ENCODE measurements at places on chromosomes 11 and 22.

GRCh38 chr22:20128902-20129746, 2.5 kb upstream of the ZDHHC8 start:
- no peak for DNase-seq

DNA sequence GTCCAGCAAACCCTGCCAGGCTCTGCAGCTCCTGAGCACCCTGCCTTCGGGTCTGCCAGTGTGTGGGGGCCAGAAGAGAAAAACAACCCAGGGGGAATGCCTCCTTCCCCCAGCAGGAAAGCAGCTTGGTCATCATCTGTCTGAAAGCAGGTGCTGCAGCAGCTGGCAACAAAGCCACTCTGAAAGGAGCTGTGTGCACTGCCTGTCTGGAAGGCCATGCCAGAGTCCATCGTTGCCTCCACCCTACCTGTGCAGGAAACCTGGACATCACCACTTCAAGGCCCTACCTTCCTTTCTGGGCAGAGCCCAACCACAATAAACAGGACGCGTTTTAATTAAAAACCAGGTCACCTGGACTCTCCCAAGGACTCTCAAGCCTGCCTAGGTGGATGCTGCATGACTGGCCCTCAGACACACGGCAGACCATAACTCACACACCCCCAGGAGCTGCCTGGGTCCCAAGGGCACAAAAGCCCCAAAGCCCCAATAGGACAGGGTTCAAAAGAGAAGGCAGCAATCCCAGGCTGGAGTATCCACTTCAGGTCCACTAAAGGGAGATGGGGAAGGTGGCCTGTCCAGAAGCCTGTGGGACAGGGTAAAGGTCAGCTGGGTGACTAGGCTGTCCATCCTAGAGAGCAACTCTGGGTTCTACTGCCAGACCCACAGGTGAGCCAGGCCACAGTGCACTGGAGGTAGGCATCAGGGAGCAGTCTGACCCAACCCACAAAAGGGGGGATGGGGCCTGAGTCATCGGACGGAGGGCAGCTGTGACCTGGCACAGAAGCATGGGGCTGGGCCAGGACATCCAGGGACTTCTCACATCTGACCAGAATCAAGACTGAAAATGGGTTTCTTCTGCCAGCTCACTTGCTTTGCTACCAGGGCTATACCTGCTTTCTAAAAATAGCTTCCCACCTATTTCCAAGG, 6.1 kb downstream of the GNB1L start:
- no peak for DNase-seq

- no peak for DNase-seq
Measured at GRCh38 chr22:33347002-33347401, 288.8 kb upstream of the SYN3 start.

DNA sequence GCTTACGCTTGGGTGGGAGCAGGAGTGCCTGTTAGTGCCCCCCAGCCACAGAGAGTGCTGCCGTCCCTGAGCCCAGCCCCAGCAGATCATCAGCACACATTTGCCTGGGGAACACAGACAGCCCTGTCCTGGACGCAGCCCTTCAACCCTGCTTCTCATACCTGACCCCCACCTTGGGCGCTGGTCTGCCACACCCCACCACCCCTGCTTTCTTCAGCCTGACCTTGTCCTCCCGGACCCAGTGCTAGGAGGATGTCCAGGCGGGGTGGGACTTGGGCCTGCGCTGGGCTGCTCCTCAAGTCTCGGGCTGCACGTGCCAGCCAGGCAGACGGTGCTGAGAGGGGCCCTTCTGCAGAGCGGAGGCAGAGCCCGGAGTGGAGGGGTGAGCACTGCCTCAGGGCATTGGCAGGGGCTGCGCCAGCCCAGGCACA, 119.2 kb downstream of the KCNQ1OT1 start:
- DNase-seq, result peak; percentile 59

DNA sequence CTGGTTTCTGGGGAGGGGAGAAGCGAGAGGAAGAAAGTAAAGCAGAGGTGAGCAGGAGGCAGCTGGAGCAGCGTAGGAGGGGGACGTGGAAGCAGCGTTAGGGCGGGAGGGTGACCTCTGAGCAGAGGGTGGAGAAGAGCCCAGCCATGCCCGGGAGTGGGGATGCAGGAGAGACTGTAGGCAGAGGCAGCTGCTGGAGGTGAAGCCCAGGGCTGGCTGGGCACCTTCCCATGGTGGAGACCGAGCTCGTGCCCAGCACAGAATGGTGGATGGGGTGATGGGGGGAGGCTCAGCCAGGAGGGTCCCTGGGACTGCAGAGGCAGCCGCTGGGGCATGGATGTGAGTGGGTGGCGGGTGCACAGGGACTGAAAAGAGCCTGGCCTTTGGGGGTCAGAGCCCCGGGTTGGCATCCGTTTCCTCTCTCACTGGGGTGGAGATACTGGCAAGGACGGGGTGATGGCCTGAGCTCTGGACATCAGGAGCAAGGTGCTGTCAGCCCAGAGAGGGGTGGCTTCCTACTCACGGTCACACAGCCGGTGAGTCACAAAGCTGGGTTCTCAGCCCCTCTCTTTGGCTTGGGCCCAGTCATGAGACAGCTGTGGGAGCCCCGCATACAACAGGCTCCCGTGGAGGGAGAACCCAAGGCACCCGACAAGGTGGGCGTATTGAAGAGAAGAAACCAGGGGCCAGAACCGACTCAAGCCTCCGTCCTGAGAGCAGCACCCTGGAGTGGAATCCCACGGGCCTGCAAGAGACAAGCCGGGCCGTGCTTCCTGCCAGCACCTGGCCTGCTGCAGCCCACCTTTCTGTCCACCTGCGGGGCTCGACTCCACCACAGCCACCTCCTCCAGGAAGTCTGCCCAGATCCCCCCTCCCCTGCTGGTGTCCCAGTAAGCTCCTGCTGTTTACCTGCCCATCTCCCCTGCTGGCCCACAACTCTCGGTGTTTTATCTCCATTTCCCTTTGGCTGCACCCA, 45.8 kb upstream of the FGF3 start:
- peak; percentile 59 for DNase-seq

GRCh38 chr22:44605486-44605885, 96.5 kb upstream of the PRR5 start:
- no peak for DNase-seq

- no peak for DNase-seq
Measured at GRCh38 chr22:25777870-25778269, 35.9 kb downstream of the MYO18B start.

DNA sequence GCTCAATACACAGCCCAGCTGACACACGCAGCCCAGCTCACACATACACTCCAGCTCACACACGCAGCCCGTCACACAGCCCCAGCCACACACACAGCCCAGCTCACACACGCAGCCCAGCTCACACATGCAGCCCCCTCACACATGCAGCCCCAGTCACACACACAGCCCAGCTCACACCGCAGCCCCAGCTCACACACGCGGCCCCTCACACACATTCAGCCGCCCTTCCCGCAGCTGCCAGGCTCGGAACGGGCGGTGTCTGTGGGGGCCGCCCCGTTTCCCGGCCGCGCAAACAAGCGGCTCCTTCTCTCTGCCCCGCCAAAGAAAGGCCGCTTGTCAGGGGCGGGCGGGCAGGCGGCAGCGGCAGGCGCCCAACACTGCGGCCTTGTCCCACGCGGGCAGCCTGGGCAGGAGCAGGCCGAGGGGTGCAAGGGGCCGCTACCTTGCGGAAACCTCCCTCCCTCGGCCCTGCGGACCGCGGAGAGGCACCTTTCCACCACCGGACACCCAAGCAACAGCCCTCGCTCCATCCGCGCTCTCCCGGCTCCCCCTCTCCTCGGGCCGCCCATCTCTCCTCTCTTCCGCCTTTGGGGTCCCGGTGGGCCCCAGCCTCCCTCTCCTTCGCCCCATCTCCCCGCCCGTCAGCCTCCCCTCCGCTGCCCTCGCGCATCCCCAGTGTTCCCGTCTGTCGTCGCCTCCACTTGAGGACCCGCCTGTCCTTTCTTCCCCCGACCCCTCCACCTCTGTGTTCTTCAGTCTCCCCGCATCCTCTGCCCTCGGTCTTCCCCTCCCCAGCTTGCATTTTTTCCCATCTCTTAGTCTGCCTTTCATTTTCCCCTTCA, 2.2 kb downstream of the PHLDB1 start:
- no peak for DNase-seq

GRCh38 chr11:2203440-2204259, 32.0 kb upstream of the TH start:
- peak; percentile 15 for DNase-seq

GRCh38 chr11:86438685-86439084, 64.0 kb downstream of the CCDC81 start:
- no peak for DNase-seq

GRCh38 chr22:46484861-46485595, 52.4 kb downstream of the CELSR1 start:
- no peak for DNase-seq

DNA sequence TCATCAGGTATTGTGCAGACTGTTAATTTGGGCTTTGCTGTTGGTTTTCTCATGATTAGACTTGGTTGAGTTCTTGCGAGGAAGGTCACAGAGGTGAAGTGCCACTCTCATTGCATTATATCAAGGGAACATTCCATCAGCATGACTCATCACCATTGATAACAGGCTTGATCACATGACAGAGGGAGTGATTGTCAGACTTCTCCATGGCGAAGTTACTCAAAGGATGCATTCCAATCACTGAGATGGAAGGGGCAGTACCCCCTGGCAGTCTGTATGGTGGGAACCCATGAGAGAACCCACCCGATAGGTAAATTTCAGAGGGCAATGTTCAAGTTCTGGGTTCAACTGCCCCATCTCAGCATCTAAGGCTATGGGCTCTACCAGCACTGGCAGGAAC, 19.4 kb upstream of the P2RY2 start:
- DNase-seq, result no peak

DNA sequence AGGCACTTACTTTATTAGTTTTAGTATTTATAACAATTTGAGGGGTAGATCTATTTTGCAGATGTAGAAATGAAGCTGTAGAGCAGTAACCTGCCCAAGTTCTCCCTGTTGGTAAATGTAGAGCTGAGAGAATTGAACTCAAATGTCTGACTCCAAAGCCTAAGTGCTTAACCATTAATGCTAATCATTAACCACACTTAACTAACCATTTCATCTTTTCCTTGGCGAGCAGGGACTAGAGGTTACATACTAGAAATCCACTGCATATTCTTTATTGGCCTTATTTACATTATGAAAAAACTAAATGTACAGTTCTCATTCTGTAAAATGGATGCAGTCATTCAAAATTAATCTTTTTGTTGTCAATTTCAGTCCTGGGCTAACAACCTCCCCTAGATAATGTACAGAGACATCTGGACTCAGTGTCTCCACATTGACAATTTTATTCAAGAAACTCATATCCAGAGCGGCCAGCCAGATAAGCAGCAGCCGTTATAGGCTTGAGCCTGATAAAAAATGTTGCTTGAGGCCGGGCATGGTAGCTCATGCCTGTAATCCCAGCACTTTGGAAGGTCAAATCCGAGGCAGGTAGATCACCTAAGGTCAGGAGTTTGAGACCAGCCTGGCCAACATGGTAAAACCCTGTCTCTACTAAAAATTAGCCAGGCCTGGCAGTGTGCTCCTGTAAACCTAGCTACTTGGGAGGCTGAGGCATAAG, 76.7 kb upstream of the PICALM start:
- no peak for DNase-seq

- DNase-seq, result no peak
Measured at GRCh38 chr11:79860336-79860735, 419.5 kb upstream of the TENM4 start.

DNA sequence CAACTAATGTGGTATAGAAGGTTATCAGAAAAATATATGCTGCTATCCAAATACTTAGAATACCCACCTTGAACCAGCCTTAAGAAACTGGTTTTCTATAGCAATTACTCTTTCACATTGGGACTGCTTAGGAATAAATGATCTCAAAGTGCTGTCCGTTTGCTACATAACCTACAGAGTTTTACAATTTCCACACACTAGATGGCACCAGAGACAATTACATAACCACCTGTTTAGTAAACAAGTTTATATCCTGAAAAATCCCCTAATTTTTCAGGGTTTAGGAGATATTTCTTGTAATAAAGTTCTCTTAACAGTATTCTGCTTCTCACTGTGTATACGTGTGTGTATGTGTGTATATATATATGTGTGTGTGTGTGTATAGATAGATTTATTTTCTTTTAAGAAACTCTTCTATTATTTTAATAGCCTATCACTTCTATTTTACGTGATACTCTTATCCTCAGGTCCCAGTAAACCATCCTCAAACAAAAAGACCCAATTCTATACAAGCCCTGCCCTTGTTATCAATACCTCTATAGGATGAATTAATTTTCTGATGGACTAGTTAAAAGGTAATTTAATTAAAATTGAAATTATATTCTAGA, 6.7 kb upstream of the OR5I1 start:
- DNase-seq, result no peak

DNA sequence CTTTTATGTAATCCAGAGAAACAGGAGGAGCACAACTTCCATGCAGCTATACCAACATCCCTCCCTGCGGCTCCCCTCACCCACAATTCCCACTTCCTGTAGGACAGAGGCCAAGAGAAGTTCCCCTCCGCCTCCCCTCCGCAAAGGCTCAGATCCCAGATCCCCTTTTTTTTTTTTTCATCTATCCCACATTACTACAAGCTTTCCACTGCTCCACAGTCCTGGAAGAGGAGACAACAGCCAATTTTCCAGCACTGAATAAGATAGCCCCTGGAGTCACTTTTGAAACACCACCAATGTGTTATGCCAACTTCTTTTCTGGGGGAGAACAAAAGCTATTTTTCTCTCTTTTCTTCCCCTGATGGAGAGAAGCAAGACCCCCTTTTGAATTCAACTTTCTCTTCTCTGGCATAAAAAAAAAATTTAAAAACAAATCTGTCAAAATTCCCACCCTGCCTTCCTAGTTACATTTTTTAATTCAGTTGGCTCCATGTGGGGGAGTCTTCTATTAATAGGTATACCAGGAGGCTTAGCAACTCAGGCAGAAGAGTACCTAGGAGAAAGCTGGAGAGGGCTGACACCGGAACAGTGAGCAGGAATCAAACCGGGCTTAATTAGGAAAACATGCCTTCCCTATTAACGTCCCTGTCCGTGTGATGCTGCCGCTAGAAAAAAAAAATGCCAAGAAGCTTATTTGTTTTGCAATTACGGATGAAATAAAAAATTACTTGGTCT, 543.4 kb downstream of the BUD13 start:
- DNase-seq, result no peak

- no peak for DNase-seq
Measured at GRCh38 chr22:49402169-49402568, 425.5 kb downstream of the BRD1 start.

GRCh38 chr11:746289-747157, 741 bp upstream of the TALDO1 start:
- DNase-seq, result no peak

DNA sequence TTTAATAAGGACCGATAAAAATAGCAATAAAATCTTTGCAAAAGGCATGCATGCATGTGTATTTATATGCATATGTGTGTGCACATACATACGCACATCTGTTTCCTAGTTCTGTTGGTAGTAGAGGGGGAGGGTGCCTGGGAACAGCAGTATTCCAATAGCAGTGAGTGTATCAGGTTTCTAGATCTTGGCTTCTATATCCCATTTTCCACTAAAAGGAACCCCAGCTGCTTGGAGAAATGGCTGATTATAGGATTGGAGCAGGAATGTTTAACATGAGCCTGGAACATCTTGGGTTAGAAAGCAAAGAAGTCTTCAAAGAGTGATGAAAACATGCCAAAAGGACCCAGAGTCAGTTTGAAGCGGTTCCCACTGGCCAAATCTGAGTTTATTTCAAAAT, 21.0 kb downstream of the TNRC6B start:
- DNase-seq, result no peak

- no peak for DNase-seq
Measured at GRCh38 chr22:47000256-47000655, 237.8 kb downstream of the TBC1D22A start.

Measured in tibial artery (tissue), 4 donors.